ENCODE measurements at places on chromosomes 11 and 22.

GRCh38 chr22:21933910-21934309 lies 18.7 kb downstream of the PPM1F start:
- DNase-seq = no peak

DNA sequence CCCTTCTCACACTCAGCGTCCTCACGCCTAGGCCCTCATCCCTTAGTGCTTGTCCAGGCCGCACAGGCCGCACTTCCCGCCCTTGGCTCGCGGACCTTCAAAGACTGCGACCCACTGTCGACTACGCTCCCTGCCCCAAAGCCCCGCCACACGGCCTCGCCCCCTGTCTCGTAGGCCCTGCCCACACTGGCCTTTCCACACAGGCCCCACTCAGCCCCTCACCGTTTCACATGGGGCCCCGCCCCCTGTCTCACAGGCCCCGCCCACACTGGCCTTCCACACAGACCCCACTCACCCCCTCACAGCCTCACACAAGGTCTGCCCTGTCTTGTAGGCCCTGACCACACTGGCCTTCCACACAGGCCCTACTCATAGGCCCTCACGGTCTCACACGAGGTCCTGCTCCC lies 11.0 kb downstream of the NRXN2 start:
- no peak for DNase-seq

- peak; percentile 29 for DNase-seq
Observed at GRCh38 chr22:42317008-42317407, 46.6 kb upstream of the TCF20 start.

- peak; percentile 56 for DNase-seq
Observed at GRCh38 chr22:39898997-39899396, 1.9 kb upstream of the GRAP2 start.

DNA sequence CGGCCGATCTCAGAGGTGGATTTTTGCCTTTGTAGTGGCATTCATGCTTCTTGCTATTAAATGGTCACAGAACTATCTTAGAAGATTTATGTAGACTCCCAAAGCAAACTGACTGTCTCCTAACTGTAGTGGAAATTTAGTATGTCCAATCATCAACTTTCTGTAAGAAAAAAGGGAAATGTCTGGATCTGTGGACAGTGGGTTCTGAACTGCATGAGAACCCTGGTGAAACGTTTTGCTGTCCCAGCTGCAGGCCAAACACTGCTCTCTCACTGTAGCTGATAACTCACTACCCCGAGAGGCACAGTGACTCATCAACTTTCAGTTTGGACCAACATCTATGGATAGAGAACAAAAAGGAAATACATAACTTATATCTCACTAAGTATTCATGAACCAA lies 387.1 kb downstream of the SOX6 start:
- DNase-seq = peak; percentile 19

GRCh38 chr22:38221908-38222796 lies 20.4 kb downstream of the MAFF start:
- no peak for DNase-seq

- peak; percentile 20 for DNase-seq
Observed at GRCh38 chr11:123235117-123235655, 40.1 kb upstream of the CLMP start.

DNA sequence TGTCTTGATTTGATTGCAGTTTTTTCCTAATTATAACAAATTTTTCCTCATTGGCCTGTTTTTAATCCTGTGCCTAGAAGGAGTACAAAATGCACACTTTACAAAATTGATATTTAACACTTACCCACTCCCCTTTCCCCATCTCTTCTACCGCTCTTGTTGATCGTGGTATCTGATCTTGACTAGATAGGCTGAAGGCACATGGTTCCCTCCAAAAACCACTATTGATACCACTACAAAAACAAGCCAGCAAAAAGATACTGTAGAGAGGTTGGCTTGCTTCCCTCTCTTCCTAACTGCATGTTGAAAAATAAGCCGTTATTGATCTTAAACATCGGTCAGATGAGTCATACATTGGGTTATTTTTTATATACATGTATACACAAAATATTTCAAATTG lies 14.6 kb upstream of the ZNF143 start:
- DNase-seq = no peak

GRCh38 chr11:126210871-126211235 lies 597 bp downstream of the RPUSD4 start:
- no peak for DNase-seq

- peak; percentile 63 for DNase-seq
Observed at GRCh38 chr11:12239804-12240371, 129.5 kb downstream of the MICAL2 start.

- peak; percentile 32 for DNase-seq
Observed at GRCh38 chr11:12177739-12178338, 67.4 kb downstream of the MICAL2 start.

DNA sequence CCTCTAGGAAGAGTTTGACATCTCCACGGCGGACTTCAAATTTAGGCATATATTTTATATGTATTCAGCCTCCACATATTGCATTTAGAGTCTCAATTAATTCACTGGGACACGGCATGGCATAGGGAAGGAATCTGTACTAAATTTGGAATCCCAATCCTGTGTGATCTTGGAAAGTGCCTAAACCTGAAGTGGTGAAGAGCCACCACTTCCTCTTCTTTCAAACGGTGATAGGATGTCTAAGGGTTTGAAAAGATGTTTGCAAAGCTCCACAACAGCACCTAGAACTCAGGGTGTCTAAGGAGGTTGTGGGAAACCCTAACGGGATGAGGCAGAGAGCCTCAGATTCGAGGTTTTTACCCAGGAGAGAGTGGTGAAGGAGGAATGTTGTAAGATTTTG lies 1.0 kb upstream of the L3MBTL2 start:
- no peak for DNase-seq

GRCh38 chr22:49092716-49093115 lies 735.0 kb downstream of the BRD1 start:
- DNase-seq = no peak

DNA sequence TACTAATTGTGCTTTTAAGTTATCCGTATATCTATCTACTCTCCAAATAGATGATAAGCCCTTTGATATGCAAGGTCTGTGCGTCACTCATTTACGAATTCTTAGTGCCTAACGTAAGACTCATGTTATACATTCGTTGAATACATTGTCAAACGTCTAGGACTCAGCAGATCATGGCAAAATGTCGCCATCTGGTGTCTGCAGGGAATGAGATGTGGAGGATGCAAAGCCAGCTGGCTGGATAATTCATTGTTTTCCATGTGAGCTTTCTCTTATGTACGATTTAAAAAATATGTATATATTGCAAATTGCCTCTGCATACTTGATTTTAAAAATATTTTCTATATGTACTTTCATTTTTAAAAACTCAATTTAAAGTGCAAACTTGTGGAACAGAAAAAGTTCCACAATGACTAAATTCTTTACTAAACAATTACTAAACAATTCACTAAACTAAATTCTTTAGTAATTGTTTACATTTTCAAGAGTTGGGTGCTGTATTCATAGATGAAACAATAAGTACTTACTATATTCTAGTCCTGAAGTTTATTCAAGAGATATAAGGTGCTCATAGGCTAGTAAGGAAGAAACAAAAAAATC lies 33.8 kb downstream of the ZNF202 start:
- peak; percentile 83 for DNase-seq

DNA sequence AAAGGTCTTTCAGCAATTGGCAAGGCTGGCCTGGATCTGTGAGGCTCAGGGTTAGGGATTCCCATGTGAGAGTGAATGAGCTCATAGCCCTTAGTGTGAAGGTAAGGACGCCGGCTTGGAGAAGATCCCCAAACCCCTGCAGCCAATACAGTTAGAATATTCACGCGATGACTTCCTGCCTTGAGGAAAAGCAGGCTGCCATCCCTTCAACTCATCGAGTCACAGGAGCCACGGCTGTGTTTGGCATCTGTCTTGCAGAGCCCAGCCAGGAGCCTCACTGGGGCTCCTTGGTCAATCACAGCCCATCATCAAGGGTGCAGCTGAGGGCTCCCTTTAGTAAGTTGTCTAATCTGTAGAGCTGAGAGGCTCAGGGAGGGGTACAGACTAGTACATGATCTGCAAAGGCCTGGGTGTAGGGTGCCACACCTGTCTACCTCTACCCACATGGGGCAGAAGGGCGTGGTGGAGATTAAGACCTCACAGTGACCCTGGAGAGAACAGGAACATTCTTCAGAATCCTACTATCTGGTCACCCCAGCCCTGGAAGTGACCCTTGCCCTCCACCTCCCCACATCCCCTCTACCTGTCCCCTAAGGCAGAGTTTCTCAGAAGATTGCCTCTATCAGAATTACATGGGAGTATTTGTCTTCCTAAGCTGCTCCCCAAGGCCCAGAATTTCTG lies 18.5 kb downstream of the IL10RA start:
- no peak for DNase-seq

DNA sequence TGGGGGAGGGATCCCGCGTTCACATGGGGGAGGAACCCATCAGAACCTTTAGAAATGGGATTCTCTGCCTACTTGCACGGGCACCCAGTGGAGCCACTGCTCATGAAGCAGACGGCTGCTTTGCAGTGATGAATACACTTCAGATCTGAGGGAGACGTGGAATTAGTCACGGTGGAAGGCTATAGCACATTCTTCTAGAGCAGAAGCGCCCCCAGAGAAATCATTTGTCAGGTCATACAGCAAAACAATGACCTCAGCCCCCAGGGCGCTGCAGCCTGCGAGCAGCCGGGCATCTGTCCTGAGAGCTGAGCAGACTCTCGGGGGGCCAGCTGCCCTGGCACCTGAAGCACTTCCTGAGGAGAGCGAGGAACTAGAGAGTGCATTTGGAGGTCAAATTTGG lies 12.7 kb downstream of the TP53AIP1 start:
- DNase-seq = no peak
